ENCODE measurements at places on chromosomes 11 and 22.

DNA sequence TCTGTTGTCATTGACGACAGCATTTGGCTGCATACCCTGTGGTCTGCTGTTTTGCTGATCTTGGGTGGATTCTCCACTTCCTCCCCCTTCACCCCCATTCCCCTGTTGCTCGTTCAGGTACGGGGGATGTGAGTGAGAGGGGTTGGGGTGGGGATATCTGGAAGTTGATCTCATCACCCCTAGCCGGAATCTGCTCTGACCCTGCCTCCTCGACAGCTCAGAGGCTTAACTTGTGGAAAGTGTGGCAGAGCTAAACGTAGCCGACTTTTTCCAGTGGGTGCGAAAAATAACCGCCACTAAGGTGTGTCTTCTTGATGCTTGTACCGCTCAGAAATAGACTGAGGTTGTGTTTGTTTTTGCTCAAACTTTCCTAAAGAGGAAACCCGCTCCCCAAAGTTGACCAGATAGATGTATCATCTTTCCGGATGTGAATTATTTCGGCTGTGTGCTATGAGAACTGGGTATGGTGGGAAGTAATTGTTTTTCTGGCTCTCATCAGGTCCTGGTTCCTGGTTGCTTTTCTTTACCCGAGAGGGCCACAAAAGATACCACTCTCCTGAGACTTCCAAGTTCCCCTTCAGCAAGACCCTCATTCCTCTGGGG lies 6.6 kb downstream of the ZBTB16 start:
- DNase-seq, result no peak

GRCh38 chr11:67499808-67500483 lies 5.2 kb downstream of the PITPNM1 start:
- no peak for DNase-seq

GRCh38 chr22:27186643-27187042 lies 529.3 kb downstream of the MIAT start:
- no peak for DNase-seq

GRCh38 chr22:20131859-20132685 lies 468 bp downstream of the ZDHHC8 start:
- no peak for DNase-seq

- DNase-seq, result no peak
Measured at GRCh38 chr11:105490333-105490732, 119.5 kb upstream of the GRIA4 start.
